ENCODE measurements at places on chromosomes 12 and 14.

DNA sequence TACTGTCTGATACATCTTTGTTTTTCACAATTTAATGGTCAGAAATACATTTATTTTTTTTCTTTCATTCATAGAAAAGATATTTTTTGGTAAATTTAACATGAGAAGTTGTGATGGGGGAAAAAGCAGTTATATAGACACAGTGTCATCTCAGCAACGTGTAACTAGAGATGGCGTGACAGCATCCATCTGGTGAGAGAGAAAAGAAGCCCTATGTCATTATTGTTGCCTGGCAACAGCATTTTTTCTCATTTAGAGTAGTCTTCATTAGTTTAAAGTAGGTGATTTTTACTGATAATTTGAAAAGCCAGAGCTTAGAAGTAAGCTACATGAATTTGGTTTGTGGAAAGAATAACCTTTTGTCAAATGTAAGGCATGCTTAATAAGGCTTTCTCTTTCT is 128.6 kb downstream of the ACSS3 start:
- DNase-seq, result no peak

DNA sequence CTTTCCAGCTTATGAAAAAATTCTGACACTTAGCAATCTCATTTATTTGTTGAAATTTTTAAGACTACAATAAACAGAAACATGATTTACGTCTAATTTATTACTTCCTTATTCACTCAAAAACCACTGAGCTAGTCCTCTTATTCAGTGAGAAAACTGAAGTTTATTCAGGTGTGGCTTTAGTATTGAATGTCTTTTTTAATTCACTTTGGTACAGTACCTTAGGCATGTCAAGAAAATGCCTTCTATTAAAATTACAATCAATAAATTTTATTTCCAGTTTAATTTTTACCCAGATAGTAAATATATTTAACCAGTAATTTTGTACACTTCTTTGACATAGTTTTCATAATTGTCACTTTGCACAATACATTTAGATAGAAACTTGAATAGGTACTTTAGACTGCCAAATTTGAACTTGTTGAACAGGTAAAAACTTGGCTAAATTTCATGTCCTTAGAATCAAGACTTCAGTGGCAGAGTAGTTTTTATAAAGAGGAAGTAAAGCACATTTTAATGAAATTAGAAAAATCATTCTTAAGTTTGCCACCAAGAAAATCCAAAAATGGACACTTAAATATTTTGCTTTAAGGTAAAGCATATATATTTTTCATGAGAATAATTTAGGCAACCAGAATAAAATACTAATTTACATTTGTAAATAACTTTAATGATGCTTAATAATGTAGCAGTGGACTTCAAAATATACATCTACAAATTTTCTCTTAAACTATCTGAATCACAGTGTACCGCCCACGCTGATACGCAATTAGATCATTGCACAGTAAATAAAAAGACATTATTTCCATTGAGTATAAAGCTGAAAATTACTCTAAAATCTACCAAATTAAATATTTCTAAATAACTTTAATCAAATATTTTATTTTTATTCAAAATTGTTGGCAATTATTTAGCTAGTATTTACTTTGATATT is 159.1 kb downstream of the RASSF9 start:
- no peak for DNase-seq

- DNase-seq, result no peak
Observed at GRCh38 chr14:69314327-69314726, 54.4 kb downstream of the GALNT16 start.

- no peak for DNase-seq
Observed at GRCh38 chr12:96534339-96534738, 45.0 kb downstream of the CFAP54 start.

DNA sequence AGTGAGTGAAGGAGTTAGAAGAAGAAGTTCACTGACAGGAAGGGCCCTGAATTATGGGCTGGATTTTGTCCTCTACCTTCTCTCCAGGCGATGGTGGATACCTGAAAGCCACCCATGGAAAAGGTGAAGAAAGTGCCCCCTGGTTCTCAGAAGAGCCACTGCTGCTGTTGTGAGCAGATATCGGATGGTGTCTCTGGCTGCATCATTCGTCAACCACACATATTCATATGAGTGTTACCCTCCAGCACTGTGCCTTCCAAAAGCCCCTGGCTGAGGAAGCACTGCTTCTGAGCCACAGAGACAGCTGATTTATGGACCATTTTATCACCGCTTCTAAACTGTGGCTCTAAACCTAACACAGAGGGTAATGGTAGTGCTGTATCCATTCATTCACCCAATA is 2.0 kb upstream of the ACTN1 start:
- DNase-seq, result no peak

DNA sequence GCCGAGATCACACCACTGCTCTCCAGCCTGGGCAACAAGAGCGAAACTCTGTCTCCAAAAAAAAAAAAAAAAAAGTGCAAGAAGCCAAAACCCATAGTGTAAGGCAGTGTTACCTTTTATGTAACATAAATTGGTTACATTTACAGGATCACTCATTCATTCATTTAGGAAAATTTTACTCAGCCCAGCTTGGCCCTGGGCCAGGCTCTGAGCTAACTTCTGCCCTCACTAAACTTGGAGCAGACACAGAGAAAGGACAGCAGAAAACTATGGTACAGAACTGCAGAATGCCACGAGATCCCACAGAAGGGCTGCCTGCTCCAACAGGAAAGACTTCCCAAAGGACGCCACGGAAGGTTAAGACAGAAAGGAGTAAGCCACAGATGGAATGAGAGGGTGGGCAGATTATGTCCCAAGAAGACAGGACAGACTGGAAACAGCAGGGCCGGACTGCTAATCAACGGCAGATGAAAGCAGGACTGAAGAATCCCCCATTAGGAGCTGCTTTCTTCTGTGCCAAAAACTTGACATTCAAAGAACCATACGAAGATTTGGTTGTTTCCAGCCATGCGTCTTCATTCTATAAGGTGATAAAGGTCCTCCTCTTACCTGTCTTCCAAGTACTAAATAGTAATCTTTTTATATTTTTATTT is 18.9 kb downstream of the PPP1R13B start:
- DNase-seq, result no peak

DNA sequence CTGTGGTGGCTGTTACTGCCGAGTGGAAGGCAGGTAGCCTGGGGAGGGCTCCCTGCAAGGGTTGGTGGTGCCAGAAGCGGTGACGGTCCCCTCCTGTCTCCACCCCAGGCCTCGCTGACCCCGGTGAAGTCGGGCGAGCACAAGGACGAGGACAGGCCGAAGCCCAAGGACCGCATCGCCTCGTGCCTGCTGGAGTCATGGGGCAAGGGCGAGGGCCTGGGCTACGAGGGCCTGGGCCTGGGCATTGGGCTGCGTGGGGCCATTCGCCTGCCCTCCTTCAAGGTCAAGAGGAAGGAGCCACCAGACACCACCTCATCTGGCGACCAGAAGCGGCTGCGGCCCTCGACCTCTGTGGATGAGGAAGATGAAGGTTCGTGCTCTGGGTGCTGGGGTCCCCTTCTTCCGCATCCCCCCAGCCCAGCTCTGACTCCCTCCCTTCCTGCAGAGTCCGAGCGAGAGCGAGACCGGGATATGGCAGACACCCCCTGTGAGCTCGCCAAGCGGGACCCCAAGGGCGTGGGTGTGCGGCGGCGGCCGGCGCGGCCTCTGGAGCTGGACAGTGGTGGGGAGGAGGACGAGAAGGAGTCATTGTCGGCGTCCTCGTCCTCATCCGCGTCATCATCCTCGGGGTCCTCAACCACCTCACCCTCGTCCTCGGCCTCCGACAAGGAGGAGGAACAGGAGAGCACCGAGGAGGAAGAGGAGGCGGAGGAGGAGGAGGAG is 13.3 kb downstream of the SETD1B start:
- no peak for DNase-seq

GRCh38 chr14:40252817-40253447 is 820.7 kb upstream of the FBXO33 start:
- no peak for DNase-seq

GRCh38 chr14:77082356-77082755 is 15.7 kb upstream of the CIPC start:
- DNase-seq, result no peak

- no peak for DNase-seq
Observed at GRCh38 chr14:30873308-30874119, 845 bp upstream of the COCH start.

- no peak for DNase-seq
Observed at GRCh38 chr12:85283560-85283959, 3.5 kb downstream of the ALX1 start.

- no peak for DNase-seq
Observed at GRCh38 chr12:34303091-34303870, 281.0 kb downstream of the ALG10 start.

DNA sequence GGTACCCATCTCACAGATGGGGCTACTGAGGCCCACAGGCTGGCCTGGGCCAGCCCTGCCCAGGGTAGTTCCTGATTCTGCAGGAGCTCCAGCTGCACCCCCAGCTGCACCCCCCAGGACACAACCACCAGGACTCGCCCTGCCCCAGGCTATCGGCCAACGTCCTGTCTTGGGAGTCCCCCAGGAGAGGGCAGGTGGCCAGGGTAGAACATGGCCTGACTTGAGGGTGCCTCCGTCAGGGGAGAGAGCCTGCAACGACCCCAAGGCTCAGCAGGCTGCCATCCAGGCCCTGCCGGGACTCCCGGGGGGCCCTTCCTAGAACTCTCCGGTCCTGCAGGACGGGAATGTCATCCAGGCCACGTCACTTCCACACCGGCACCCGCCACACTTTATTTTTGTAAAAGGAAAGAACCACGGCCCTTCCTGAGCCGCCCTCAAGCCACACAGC is 15.8 kb downstream of the JAG2 start:
- DNase-seq, result no peak

DNA sequence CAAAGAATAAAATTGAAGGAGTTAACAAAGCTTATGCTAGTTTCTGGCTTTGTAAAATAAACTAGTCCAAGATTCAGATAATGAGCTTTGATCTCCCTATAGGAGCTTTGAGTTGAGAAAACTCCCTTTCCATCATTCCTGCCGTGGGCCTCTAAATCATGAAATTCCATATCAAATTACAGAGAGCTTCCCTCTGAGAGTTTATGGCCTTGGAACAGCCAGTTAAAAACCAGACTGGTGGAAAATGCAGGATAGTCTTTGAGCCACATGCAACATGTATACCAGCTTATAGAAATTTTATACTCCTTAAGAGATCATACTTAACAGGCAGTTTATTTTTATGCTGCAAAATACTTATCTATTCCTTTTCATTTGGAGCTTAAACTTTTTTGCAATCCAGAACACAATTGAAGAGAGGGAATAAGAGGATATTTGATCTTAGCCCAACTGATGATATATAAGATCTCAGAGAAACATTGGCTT is 175.8 kb upstream of the ATP2B1 start:
- no peak for DNase-seq

- DNase-seq, result no peak
Observed at GRCh38 chr14:92494512-92494911, 19.1 kb upstream of the RIN3 start.

GRCh38 chr12:107570721-107571120 is 114.9 kb upstream of the PWP1 start:
- no peak for DNase-seq

DNA sequence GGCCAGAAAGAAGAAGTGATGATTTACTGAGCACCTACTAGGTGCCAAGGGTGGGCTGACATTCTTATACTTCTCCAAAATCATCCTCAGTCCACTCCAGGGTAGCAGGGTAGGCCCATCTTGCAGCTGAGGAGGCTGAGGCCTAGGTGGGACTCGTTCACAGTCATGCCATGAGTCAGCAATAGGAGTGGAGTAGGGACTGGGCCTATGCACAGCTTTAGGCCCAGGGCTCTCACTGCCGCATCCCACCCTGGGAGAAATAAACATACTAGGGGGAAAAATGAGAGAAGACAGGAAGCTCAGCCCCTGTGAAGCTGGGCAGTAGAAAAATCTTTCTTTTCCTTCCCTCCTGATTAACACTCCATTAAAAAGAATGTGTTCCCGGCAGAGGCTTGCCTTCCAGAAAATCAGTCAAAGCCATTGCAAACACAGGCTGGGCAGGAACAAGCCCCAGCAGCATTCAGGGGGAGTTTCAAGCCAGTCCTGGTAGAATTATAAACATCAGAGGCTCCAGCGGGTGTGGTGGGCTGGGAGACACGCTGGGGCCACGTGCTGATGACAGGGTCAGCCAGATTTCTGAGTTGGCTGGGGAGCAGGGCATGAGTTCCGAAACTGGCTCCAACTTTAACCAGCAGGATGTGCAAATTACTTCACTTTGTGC is 1.8 kb downstream of the HSPB8 start:
- DNase-seq, result no peak

DNA sequence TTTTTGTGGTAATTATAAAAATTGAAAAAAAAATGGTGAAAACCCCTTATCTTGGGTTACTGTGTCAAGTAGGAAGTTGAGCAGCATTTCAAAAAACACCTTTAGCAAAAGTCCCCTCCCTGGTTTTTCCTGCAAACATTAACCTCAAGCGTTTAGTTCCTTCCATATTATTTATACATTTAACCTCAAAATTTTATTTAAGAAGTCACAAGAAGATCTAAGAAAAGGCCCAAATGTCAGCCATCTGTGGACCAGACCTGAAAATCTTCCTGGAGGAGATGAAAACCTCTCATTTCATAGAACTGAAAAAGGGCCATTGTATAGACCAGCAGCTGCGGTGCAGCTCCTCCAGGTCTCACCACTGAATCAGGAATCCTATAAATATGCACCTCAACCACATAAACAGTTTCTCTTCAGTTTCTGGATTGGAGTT is 40.4 kb upstream of the BTG1 start:
- DNase-seq, result no peak

DNA sequence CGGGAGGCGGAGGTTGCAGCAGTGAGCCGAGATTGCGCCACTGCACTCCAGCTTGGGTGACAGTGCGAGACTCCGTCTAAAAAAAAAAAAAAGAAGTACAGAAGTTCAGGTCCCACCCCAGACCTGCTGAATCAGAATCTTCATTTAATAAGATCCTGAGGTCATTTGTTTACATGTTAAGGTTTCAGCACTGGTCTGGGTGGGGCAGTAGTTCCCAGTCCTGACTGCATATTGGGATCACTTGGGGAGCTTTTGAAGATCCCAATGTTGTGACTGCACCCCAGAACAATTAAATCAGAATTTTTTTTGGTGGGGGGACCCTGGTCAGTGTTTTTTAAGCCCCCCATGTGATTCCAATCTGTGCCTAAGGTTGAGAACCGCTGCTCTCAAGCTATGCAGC is 11.7 kb upstream of the COL2A1 start:
- DNase-seq, result no peak

DNA sequence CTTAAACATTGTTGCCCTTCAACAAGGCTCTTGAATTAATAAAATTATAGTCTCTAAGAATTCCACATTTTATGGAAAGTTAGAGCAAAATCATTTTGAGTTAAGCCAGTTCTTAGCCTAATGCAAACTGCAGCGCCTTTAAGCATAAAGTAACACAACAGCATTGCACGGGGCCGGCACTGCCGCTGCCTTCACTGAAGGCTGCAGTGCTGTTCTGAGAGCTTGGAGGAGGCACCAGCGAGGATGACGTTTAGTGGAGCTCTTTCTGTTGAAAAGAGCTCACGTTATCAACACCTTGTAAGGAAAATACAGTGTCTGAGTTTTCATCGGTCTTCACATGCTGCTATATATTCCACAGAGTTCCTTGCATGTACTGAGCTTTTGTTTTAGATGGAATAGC is 38.3 kb upstream of the DYNC1H1 start:
- DNase-seq, result no peak

GRCh38 chr12:63941166-63941800 is 96.8 kb downstream of the SRGAP1 start:
- no peak for DNase-seq

- no peak for DNase-seq
Observed at GRCh38 chr12:64950711-64951298, 126.4 kb downstream of the TBC1D30 start.
